ENCODE measurements at places on chromosomes 4 and X. TPM values are rescaled to one million over a fixed set of nuclear protein-coding genes. Genes with fewer than 3 reads are reported as not detected.

The PPP1R2C gene
- not detected for total RNA-seq

The SUPT20HL1 gene
- not detected for total RNA-seq

The SPANXN4 gene
- total RNA-seq = not detected

The GPRASP3 gene
- total RNA-seq = 6.6 TPM

The SLIT2 gene
- 1.3 TPM for total RNA-seq

The MAGEA2 gene
- not detected for total RNA-seq

The CXCL13 gene
- not detected for total RNA-seq

The FUNDC1 gene
- total RNA-seq = 6.8 TPM

The TSPAN7 gene
- total RNA-seq = 9.6 TPM

The OTC gene
- total RNA-seq = 0.69 TPM

The PHOX2B gene
- total RNA-seq = not detected

The VCX2 gene
- not detected for total RNA-seq

The ARSJ gene
- 46.8 TPM for total RNA-seq

The CHRDL1 gene
- total RNA-seq = not detected

The HDX gene
- total RNA-seq = 4.2 TPM

The DMRTC1 gene
- not detected for total RNA-seq

The UGT2B10 gene
- total RNA-seq = not detected

The PCYT1B gene
- not detected for total RNA-seq

The KDR gene
- total RNA-seq = 260 TPM

The GPRASP2 gene
- total RNA-seq = 9.6 TPM

The ATP8A1 gene
- 26.3 TPM for total RNA-seq

The CLDN2 gene
- not detected for total RNA-seq

The CAPN6 gene
- not detected for total RNA-seq

The PPARGC1A gene
- total RNA-seq = 1.0 TPM

The YY2 gene
- 3.6 TPM for total RNA-seq

The CT55 gene
- not detected for total RNA-seq

The MAOB gene
- total RNA-seq = not detected

The KIAA1210 gene
- total RNA-seq = not detected

The DUSP9 gene
- total RNA-seq = 0.13 TPM

The GAB3 gene
- 13.9 TPM for total RNA-seq

The ANXA10 gene
- 0.50 TPM for total RNA-seq

The BEX1 gene
- 0.32 TPM for total RNA-seq

The BMX gene
- total RNA-seq = 58.3 TPM

The TECRL gene
- total RNA-seq = not detected

The CXCL3 gene
- 1.1 TPM for total RNA-seq

The CLDN22 gene
- not detected for total RNA-seq

The NLGN4X gene
- under 0.01 TPM for total RNA-seq

The ARHGAP24 gene
- 41.6 TPM for total RNA-seq

The RIBC1 gene
- 0.16 TPM for total RNA-seq

The PAGE2 gene
- not detected for total RNA-seq

The MUC7 gene
- not detected for total RNA-seq

The DRP2 gene
- 0.06 TPM for total RNA-seq

The RRH gene
- total RNA-seq = not detected

The SLC9A7 gene
- total RNA-seq = 3.9 TPM

The GPM6B gene
- total RNA-seq = under 0.01 TPM

The DMD gene
- 0.32 TPM for total RNA-seq

The SRPK3 gene
- total RNA-seq = under 0.01 TPM

The PNMA6F gene
- total RNA-seq = not detected

The PFKFB1 gene
- total RNA-seq = not detected

The GAGE12F gene
- total RNA-seq = not detected

The PRIMPOL gene
- 6.8 TPM for total RNA-seq

The FGFBP2 gene
- not detected for total RNA-seq

Measured in bladder microvascular endothelial cell (primary cell).